ENCODE measurements at places on chromosomes 2 and 18.

DNA sequence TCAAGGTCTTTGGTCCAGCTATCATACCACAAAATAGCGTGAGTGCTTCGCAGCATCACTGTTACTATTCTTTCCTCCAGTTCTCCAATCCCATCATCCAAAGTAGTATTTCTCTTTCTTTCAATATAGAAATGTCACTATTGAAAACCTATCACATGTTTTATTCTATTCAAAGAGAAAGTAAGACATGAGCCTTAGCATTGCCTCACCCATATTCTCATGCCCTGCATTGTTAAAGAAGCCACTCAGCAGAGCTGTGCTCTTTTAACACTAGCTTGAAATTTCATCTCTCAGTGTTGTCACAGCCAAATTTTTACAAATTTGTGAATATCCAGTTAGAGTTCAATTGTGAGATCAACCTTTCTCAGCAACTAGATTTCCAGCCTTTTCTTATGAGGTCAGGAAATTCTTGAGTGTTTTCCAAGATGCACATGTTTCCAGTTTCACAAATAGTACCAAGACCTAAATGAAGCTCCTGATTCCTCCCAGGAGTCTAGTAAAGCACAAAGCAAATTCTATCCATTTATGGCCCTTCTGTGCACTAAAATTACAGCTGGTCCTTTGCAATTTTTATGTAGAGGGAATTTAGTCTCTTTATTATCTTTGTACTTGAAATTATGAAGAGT lies 343.7 kb downstream of the SPAG16 start:
- no peak for DNase-seq

GRCh38 chr18:72727776-72728175 lies 140.0 kb downstream of the NETO1 start:
- DNase-seq: no peak

- no peak for DNase-seq
Observed at GRCh38 chr18:36354989-36355388, 57.5 kb downstream of the FHOD3 start.

DNA sequence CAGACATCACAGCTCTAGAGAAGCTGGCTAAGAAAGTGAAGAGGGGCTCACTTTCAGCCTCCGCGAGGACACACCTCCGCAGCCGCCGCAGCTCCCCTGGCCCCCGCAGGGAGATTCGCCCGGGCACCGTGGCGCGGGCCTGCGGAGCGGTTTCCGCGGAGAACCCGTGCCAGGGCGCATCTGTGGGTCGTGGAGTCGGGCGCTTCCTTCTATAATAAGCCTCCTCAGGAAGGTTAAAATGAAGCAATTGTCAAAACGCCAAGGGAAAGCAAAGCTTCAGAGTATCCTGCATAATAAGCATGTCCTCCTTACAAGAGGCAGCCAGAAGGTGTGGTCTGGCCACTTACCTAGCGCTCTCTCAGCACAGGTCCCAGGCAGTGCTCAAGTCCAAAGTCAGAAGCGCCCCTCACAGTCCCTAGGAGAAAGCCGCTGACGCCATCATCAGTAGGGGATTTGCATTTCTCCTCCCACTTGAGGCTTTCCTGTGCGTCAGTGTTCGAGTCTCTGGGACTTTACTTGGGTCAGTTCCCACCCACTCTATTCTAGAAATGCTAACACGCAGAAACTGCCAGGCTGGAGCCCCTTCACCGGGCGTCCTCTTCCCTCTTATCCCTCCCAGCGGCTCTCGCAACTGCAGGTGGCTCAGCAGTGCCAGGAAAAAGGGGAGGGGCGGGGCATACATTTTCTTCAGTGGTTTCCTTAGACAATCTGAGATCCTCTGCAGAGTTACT lies at the start of gene STAT4:
TSS of gene STAT4 (minus strand) at position 395 of the 731 bp plus-strand sequence. CDS start 2,791 bp downstream, outside the sequence.
- DNase-seq: no peak

DNA sequence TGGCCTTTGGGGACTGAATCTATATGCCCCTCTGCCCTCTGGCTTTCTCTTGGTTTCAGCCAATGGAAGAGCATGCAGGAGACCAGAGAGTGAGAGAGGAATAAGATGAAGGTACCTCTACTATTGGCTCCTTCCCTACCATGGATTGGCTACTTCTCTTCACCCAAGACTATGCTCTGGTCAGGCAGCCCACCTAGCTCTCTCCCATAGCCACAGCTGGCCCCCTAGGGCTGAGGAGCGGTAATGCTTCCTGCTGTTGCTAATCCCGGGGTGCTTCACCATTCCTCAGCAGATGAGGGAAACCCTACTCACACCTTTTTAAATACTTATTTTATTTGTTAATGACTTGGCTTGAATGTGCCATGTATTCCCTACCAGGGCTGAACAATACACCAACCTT lies 142.4 kb downstream of the MREG start:
- no peak for DNase-seq

DNA sequence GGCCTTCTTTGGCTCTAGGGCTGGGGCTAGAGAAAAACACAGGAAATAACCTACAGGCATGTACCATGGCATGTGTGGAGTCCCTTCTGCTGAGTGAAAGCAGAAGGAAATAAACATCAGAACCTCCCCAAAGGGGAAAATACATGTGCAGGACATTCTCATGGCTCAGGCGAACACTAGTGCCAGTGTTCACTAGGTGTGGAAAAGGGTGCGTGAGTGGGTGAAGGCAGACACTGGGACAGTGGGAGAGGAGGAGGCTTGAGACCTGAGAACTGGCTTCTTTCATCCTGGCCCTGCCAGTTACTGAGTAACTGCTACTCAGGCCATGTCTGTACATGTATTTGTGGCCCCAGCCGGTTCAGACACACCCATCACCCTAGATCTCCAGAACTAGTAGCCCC lies 268.2 kb downstream of the PRKCE start:
- no peak for DNase-seq

DNA sequence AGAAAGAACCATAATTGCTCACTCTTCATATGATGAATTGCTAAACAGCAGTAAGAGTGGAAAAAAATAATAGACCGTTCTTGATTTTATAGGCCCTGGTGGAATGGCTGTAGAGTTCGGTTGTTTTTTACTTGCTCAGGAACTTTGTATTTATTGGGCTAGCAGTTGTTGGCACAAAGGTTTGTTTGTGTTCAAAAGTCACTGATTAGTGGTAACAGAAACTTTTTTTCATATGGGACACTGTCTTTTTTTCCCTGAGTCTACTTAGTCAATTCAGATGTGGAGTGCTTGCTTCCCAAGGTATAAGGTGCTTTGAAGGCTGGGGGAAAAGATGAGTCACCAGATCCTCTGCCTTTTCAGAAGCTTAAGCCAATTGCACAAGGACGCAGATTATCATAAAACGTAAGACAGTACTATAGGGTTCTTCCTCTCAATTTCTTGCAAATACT lies 25.8 kb downstream of the PHLPP1 start:
- DNase-seq: no peak

- no peak for DNase-seq
Observed at GRCh38 chr2:58900246-58901027, 659.3 kb upstream of the FANCL start.

DNA sequence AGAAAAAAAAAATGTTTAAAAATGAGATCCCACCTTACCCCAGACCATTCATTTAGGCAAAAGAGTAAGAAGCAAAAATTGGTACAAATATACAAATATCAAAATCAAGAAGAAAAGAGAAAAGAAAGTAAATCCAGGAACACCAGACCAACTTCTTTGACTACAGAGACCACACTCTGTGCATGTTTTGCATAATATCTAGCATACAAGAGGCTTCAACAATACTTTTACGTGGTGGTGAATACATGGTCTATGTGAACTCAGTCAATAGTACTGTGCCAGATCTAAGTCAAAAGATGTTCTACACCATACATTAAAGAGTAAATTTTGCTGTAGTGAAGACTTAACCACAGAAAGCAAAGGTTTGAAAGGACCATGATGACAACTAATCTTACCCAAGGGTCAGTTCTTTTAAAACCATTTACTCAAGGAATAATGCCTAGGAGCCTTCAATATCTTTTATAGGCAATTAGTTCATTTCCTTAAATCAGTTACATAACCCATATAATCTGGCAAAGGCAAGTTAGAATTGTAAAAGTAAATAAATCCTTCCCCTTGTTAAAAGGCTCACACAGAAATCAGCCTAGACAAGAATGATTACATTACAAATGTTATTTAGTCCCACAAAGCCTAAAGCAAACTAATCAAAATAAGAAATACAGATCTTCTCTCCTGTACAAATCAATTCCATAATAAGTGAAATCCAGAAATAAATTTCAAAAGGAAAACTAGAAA lies 115.2 kb downstream of the EXOC6B start:
- DNase-seq: no peak

DNA sequence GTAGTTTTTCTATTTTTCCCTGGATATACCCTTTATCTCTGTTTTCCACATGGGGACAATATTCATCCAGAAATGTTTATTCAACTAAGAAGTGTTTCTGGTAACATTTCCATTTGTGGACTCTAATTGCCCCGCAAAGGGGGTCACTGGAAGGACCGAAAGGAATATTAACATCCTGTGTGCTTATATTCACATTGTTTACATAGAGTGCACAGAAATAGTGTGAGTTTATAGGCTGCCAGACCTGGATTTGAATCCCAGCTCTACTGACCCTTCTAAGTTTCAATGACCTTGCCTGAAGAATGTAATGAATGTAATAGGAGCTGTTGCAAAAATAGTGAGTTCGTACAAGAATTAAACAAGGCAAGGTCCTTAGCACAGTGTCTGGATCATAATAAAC lies 152.9 kb upstream of the NCKAP5 start:
- DNase-seq: no peak

GRCh38 chr2:215973954-215974699 lies 39.2 kb downstream of the MREG start:
- no peak for DNase-seq

GRCh38 chr2:180523621-180524340 lies 456.6 kb upstream of the UBE2E3 start:
- no peak for DNase-seq

DNA sequence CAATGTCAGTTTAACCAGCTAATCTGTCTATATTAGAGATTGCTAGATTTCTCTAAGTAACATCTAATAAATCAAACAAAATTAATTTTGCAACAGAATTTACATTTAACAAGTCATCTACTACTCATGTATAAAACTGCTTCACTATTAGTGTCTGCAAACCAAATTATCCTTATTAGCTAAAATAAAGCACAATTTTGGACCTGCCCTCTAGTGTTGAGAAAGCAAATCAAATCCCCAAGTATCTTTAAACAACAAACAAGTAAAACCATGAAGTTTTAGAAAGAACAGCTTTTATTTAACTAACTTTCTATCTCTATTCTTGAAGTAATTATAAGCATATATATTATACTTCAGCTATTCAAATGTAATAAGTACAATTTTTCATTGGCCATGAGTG lies 113.1 kb upstream of the SP3 start:
- no peak for DNase-seq

GRCh38 chr18:25133879-25134278 lies 218.1 kb downstream of the ZNF521 start:
- no peak for DNase-seq

DNA sequence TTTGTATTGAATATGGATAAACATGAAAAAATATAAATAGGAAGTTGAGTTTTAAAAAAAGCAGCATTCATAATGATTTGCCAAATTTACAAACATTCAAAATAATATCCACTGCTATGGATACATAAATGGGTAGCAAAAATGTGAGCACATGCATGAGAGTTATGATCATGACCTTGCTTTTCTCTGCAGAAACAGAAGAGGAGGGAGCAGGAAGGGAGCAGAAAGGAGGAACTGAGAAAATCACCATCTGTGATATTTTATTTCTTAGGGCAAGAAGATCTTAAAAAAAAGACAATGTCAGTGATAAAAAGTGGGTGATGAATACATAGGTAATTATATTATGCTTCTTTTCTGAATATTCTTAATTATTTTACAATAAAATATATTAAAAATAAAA lies 17.7 kb upstream of the CCDC93 start:
- DNase-seq: no peak
